ENCODE measurements at places on chromosomes 3 and 15.
A peak's percentile ranks its signal among the peaks of the same experiment; 100 is the strongest.

DNA sequence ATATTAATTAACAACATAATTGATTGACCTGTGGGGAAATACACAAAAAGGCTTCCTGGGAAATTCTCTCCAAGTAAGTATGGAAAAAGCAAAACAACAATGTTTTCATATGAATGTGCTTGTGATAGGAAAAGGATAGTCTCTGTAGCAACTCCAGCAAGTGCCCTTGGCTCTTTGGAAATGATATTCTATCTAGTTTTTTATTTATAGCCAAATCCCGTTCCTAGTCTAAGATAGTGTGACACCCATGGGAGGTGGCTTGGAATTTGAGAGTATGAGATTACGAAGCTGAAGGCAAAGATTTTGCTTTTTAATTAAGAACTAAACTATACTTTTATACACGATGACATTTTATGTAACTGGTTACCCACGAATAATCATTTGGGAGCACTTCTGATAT is 119.9 kb downstream of the PDZRN3 start:
- DNase-seq, result no peak

DNA sequence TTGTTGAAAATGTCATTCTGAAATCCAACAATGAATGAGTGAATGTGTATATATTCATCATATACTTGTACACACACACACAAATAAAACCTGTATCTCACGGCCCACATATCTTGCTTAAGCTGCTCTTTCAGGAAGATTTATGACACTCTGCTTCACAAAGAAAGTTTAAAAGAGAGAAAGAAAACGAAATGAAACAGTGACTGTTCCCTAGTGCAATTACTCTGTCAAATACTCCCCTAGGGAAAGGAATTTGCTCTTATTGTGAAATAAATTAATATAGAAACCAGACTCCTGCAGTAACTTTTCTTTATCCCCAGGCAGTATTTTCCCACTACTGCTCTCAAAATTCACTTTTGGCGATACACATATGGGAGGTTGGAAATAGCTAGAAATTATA is 329.1 kb downstream of the VPS13C start:
- DNase-seq, result no peak

- no peak for DNase-seq
These were observed 477.1 kb downstream of the NSUN3 start for GRCh38 chr3:94539937-94540336.

DNA sequence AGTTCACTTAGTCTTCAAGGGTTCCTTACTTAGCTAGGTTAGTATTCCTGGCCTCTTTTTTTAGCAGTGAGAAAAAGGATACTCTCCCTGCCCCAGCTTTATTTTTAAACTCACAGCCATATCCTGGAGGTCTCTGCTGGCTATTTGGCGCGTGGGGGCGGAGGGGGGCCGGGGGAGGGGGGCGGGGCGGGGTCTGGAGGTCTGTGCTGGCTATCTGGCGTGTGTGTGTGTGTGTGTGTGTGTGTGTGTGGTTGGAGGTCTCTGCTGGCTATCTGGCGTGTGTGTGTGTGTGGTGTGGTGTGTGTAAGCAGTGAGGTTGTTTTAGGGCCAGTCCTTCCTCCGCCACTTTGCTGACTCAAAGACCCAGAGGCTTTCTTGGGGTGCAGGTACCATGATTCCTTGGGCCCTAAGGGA is 579 bp upstream of the PLAAT1 start:
- DNase-seq, result peak; percentile 3

- DNase-seq, result no peak
These were observed 2.6 kb upstream of the SKOR1 start for GRCh38 chr15:67822537-67823313.

DNA sequence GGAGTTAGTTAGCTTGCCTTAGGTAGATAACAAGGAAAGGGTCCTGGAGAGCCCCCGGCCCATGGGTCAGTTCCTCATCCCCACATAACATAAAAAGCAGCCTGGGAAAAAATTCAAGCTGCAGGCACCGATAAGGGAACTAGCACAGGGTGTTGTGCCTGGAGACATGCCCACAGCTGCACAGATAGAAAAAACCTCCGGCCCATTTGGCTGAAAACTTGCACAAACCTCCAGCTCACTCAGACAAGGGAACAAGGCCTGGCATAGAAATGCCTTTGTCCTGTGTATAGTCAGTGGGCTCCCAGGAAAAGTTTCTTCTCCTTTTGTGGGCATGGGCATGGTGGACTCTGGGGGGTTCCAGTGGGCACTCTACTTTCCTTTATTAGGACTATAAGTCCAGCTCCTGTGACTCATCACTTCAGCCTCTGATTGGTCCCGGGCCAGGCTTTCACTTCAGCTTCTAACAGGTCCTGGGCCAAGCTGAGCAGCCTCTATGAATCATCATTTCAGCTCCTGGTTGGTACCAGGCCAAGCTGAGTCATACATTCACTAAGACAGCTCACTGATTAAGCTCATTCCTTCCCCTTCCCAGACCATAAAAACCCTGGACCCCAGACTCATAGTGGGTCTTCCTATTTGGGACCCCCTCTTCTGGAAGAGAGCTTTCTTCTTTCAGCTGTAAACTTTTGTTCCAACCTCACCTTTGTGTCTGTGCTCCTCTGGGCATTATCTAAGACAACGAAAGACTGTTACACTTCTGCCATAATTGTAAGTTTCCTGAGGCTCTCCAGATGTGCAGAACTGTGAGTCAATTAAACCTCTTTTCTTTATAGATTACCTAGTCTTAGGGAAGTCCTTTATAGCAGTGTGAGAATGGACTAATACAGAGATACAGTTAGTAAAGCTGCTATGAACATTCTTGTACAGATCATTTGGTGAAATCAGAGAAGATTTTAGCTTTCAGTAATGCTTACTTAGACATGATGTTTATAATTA is 348.0 kb upstream of the DPPA4 start:
- DNase-seq, result no peak

DNA sequence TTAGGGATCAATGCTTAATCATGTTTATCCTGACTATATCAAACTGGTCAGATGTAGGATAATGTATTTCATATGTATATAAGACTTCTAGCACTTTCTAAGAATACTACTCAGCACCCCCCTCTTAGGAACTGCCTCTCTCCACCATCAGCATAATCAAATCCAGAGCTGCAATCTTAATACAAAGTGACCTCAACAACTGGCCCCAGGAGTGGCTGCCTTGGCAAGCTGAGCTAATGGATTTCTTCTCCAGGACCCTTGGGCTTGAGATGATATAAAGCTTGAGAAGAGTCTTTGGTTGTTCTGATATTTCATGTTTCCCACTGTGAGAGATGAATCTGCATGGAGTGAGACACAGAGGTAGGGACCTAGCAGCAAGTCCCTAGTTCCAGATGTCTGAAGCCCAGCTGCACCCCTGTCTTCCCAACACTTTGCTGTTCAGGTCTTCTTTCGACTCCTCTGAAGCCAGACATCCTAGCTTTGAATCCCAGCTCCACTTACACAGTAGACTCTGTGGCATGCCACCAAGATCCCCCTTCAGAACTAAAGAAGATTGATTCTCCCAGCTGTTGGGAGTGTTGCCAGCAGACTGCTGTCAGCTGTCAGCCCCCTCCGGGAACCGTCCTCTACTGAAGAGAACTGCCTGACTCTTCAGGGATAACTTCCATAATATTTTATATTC is 309.3 kb upstream of the UBE2E2 start:
- DNase-seq, result no peak

DNA sequence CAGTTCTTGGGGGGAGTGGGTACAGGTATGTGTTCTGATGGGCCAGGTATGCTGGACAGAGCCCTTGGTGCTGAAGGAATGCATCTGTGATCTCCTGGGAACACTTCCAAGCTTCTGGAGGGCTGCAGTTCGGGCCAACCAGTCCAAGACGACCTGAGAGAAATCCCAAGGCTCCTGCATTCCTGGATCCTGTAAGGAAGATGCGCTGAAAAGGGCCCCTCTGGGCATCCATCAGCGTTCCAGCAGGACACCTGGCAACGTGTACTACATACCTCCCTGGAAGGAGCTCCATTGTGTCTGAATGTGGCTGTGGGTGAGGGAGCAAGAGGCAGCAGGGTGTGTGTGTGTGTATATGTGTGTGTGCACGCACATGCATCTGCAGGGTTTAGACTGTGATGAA is 144.7 kb downstream of the FAM43A start:
- no peak for DNase-seq

DNA sequence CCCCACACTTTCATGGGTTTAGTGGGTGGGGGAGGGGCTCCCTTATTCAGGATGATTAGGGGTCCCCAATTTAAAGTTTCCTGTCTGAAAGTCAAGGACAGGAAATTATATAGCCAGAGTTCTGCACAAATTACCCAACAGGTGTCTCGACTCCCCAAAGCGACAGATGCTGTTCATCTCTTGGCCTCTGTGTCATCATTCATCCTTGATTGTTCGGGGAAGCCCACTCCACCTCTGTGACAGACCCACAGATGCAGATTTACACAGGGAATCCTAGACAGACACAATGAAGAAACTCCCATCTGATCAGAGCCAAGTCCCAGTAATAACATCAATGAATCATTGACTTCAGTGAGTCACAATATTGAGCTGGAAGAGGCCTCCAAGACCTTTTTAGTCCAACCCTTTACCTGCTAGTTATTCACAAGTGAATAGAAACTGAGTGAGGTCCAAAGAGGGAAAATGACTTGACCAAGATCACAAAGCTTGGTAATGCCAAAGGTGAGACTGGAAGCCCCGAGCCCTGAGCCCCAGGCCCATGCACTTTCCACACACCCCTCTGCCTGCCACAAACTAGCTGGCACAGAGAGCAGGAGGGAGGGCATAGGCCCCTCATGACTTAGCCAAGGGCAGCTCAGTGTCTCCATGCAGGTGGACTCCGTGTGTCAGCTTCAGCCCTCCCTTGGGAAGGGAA is 7.9 kb upstream of the SRP14 start:
- peak; percentile 74 for DNase-seq

DNA sequence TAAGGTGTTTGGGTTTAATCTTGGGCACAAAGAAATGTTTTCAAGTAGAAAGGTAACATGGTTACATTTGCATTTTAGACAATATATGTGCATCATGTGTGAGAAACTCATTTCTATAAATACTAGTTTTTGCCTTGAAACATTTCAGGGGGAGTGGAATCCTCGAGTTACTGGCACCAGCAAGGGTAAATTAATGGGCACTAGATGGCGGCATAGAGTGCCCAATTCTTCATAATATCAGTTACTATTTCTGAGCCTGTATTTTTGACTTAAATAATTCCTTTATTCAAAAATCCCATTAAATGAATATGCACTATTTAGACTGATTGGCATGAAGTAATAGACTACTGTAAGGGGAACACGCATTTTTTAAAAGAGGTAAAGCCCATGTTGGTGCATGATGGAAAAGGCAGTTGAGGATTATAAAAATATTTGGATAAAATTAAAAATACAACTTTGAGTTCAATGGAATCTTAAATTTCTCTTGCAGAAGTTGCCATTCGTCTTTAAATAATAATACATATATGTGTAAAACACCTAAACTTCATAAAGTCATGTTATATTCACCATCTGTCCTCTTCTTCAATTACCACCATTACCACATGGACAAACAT is 106.3 kb downstream of the ZBTB20 start:
- peak; percentile 46 for DNase-seq

DNA sequence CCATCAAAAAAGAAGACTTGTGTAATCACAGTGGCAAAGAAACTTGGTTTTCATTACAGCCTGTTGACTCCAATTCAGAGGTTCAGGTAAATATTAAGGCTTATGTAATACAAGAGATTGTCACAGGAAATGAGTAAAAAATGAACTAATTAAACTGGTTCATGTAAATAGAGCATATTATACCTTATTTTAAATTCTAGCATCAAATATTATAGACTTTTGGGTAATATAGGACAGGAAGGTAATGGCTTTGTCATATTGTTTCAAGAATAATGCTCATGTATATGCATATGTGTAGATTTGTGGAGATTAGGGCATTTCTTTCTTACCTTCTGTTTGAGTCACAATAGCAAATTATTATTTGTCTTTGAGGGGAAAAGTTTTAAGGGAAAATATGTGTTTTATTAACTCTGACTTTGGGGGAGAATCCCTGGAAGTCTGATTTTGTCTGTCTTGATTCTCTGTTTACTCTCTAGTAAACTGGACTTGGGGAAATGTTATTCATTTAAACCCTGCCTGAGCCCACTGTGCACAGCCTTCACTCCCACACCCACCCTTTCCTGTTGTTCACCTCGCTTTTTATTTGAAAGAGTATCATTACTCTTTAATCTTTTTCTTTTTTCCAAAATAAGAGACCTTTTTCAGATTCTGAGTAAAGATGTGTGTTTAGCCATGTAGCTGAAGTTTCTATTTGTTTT is 43.0 kb downstream of the RASA2 start:
- DNase-seq, result no peak

DNA sequence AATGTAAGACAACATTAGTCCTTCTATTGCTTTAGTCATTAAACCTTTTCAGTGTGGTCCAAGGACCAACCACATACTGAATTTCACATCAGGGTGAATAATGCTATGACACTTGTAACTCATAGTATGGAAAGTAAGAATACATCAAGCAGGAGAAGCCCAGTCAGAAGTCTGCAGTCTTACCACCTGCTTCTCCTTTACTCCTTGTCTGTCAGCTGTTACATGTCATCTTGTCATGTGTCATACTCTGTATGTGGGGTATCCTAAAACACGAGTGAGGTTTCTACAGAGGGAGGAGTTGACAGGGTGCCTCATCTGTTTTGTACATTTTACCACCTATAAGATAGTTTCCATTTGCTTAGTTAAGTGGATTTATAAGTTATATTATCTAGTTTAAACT is 32.8 kb upstream of the EID1 start:
- no peak for DNase-seq

- no peak for DNase-seq
These were observed 5.3 kb downstream of the IP6K2 start for GRCh38 chr3:48711727-48712126.

DNA sequence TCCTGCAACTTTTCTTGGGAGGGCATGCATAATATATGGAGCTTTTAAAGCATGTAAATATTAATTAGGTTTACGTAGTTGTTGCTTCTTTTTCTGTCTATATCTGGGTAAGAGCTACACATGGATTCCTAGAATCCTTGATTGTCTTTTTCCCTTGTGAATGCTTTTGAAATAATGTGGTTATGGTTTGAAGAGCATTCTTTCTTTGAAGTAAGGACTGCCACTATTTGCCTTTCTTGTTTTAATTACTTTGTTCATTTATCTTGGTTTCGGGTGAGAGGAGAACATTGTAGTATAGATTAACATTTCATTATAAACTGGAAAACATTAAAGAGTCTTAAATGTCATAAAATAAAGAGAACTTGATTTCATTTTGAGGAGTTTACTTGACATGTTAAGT is 674.0 kb downstream of the ZBBX start:
- DNase-seq, result no peak

DNA sequence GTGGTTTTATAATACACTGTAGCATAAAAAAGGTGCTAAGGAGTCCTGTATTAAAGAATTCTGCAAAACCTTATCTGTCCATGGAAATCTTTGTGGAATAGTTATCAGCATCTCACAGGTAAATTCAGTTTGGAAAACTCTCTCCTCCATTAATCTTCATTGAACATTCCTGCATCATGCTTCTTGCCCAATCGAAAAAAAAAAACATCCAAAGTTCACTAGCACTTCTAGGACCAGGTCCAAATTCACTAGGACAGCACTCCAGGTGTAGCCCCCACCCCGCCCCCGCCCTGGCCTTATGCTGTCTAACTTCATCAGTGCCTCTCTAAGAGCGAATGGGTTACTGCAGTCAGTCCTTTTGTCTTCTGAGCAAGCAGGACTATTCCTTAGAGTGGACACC is 138.6 kb downstream of the PLD1 start:
- no peak for DNase-seq

- no peak for DNase-seq
These were observed 84.2 kb upstream of the ZNF280D start for GRCh38 chr15:56817321-56818080.

Data from GM12865 (cell line).